Activated CD4-positive, alpha-beta T cell treated with anti-CD3 and anti-CD28 coated beads for 24 hours (primary cell): ENCODE measurements at places on chromosomes 5 and 9.

- DNase-seq, result no peak
These were observed 267.0 kb downstream of the EBF1 start for GRCh38 chr5:158832731-158833130.

DNA sequence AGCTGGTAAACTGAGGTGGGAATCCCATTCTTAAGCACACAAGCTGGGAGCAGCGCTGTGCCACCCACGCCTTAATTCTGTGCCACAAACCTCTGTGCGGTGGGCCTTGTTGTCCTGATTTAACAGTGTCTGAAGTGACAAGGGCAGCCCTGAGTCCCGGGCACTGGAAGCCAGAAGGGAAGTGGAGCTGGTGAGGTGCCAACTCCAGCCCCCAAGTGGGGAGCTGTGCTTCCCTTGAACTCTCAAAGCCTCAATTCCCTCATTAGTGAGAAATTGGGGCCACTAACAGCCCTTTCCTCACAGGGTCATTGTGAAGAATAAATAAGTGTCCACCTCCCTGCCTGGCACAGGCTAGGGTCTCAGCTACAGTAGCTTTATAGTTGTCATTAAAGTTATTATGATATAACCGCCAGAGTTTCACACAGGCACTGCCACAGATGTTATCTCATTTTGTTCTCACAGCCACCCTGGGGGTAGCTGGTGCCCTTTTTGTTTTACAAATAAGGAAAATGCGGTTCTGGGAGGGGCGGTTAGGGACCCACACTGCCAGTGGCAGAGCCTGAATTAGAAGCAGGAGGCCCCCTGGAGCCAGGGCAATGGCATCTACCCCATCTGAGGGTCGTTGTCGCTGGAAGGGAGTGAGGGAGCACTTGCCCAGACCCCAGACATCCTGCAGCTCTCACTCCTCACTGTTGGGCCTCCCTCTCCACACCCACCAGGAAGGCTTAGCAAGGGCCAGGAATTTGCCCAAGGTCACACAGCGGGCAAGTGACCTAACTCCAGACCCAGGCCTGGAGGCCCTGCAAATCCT, 2.1 kb upstream of the TLX3 start:
- DNase-seq, result no peak

DNA sequence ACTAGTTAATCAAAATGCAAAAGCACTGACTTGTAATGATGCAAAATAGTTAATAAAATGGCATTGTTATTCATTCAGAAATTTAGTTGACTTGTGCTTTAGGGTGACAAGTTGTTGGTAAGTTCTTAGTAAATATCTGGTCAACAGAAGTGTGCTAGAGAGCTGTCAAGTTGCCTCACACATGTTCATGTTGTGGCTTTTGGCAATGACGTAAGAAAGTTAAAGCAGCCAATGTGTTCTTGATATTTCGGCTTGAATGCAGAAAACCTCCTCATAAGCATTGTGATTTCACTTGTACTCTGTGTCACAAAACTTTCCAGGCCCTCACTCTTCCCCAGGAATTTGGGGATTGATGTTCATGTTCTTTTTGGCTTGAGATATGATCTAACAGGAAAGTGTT, 626.7 kb downstream of the PRR16 start:
- no peak for DNase-seq

GRCh38 chr5:151056379-151057325, 24.2 kb downstream of the TNIP1 start:
- no peak for DNase-seq

- no peak for DNase-seq
These were observed 4.5 kb downstream of the RNF208 start for GRCh38 chr9:137217276-137218211.

DNA sequence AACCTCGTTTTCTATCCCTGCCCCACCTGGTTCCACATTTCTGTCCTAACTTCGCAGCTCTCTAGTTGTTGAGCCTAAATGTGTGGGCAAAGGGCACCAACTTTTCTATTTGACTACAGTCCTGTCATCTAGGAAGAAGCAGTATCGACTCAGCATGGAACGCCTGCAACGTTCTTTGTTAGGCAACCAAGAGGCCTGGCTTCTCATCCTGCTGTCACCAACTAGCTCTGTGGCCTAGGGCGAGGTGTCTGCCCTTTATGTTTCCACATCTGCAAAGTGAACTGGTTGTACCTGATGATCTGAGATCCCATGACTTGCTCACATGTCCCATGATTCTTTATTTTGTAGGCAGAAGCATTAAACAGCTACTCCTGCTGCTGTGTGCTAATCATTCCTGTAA, 248.9 kb downstream of the ADAMTSL1 start:
- DNase-seq, result no peak

DNA sequence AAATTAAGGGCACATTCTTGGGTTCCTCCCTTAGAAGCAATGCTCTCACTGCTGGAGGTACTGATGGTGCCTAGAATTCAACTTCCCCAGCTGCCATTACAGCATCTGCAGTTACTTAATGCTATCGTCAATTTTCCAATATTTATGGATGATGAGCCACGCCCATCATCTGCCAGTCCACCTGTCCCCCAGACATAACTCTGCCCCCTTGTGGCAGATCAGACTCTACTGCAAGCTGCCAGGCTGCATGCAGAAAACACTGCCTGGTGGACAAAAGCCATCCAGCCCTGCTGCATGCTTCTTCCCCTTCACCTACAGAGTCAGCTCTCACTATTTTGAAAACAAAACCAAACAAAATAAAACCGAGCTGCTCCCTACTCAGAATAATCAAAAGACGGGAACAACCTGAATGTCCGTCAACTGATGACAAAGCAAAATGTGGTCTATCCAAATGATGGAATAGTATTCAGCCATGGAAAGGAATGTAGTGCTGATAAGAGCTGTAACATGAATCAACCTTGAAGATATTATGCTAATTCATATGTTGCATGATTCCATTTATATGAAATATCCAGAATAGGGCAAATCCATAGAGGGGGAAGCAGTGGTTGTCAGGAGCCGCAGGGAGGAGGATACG, 66.4 kb downstream of the RETREG1 start:
- peak; percentile 23 for DNase-seq

GRCh38 chr5:170411100-170411499, 21.9 kb upstream of the KCNMB1 start:
- DNase-seq, result no peak

DNA sequence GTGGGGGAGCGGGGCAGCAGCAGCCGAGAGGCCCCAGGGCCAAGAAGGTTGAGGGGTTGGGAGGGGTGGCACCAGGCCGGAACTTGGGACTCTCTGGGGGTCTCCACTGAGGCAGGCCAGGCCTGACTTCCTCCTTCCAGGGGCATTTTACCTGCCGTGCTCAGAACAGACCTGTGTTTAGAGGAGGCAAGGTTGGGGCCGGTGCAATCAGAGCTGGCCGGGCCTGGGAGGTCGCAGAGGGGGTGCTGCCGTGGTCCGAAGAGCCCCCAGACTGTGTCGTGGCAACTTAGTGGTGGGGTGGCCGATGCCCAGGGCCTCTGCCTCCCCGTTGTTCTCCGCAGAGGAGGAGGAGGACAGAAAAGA, 21.8 kb downstream of the GLT6D1 start:
- no peak for DNase-seq

DNA sequence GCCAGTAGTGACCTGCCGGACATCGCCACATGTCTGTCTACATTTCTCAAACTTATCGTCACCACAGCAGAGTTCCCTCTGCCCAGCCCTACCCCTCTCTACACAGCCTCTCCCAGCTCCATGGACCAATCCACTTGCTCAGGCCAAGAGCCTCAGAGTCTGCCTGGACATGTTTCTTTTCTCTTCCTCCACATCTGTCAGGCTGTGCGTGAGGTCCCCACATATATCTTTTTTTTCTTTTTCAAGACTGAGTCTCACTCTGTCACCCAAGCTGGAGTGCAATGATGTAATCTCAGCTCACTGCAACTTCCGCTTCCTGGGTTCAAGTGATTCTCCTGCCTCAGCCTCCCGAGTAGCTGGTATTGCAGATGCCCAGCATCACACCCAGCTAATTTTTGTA, 62.7 kb upstream of the GGTA1 start:
- DNase-seq, result no peak

- DNase-seq, result no peak
These were observed 25.1 kb downstream of the CPLX2 start for GRCh38 chr5:175896301-175897040.

GRCh38 chr9:18504707-18505106, 30.8 kb downstream of the ADAMTSL1 start:
- no peak for DNase-seq

DNA sequence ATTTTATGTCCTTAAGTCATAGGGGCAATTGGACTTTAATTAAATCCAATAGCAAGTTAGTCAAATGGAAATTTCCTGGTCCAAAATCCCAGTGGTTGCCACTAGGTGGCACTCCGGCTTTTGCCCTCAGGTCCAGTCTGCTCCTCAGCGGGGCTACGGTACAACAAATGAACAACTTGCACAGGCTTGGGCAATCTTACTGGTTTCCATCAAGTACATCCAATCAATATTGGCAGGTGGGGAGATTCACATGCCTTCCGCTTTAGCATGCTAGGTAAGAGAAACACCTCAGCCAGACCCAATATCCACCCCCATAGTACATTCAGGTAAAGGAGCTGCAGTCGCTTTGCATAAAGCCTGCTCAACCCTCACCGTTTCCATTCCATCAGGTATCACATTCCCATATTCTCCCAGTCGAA, 6.3 kb upstream of the MXD3 start:
- peak; percentile 57 for DNase-seq

- no peak for DNase-seq
These were observed 46.6 kb downstream of the NR6A1 start for GRCh38 chr9:124724415-124725067.

- no peak for DNase-seq
These were observed 110.5 kb upstream of the KLF4 start for GRCh38 chr9:107600060-107600573.

- no peak for DNase-seq
These were observed 269.9 kb downstream of the MED10 start for GRCh38 chr5:6108540-6108848.

- no peak for DNase-seq
These were observed 1317.4 kb upstream of the CDH9 start for GRCh38 chr5:28355831-28356230.

DNA sequence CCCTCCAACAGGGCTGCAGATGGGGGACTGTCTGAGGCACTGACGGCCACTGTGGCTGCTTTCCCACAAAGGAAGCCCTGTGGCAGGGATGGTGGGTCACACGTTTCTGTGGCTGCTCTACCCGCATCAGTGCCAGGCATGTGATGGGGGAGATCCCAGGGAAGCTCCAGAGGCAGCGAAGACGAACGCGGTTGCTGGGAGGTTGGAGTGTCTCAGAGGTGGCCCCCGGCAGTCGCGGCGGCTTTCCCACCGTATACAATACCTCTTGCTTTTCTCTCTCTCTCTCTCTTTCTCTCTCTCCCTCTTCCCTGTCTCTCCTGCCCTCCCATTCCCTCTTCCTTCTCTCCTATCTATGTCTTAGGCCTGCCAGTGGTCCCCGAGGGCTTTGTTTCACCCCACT, 56.7 kb downstream of the CYFIP2 start:
- no peak for DNase-seq

DNA sequence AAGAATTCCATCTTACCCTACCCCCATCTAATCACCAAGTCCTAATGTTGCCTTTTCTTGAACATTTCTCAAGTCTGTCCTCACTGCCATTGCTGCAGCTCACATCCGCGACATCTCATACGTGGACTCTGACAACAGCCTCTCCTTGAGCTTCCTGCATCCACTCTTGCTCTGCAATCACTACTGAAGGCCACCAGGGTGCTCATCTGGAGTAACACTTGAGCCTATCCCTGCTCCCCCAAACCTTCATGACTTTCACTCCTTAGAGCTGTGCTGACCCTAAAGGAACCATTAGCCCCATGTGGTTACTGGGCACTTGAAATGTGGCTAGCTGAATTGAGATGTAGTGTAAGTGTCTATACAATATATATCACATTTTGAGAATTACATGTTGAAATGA, 46.4 kb upstream of the CTXN3 start:
- no peak for DNase-seq

DNA sequence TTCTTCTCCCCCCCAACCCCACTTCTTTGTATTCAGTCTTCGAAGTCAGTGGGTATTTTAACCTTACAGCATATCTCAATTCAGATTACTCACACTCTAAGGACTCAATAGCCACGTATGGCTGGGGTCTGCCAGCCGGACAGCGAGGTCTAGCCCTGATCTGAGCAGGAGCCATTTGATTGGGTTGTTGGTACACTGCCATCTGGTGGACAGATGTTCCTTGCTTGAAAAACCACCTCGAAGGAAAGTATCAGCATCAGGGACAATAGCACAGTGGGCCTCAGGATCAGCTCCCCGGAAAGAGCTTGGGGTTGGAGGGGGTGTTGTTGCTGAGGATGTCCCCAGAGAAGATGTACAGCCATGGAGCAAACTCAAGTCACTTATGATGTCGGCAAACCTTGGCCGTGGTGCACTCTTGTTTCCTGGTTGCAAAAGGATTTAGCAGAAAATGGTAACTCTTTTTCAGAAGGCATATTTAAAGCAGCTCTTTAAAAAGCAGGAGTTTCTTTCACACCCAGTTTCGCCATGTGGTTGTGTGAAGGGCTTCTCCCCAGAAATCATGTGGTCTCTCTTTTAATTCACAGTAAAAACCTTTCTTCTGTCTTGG, 31.7 kb upstream of the KCNMB1 start:
- peak; percentile 21 for DNase-seq

GRCh38 chr9:3447143-3447542, 78.7 kb downstream of the RFX3 start:
- no peak for DNase-seq

DNA sequence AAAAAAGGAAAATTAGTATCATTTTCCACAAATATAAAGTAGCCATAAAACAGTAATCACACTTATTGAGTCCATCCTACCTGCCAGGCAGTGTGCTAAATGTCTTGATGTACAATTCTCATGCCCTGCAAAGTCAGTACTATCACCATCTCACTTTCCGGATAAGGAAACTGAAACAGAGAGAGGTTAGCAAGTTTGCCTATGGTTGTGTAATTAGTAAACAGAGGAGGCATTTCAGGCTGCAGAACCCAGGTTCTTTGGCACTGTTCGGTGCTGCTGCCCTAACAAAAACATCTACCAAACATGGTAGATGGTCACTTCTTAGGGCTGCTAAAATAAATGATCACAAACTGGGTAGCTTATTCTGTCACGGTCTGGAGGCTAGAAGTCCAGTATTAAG, 22.6 kb downstream of the PLAC8L1 start:
- no peak for DNase-seq

DNA sequence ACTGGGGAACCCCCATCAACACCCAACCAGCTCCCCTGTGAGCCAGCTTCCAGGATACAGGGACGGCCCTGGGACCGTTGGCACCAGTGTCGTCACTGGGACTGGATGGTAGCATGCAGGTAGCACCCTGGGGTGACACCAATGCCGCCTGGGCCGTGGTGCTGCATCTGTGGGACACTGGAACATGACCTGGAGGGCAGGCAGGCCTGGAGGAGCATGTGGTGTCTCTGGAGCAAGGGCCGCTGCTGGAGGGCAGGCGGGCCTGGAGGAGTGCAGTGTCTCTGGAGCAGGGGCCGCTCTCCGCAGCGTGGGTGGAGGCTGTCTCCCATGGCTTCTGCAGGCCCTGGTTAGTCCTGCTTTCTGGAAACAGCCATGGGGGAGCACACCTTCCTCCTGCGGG, 13.1 kb downstream of the LPCAT1 start:
- no peak for DNase-seq

- DNase-seq, result no peak
These were observed 424.5 kb upstream of the CLINT1 start for GRCh38 chr5:158283397-158283796.
